WTC11 (cell line): ENCODE measurements at places on chromosomes 3 and 15.

DNA sequence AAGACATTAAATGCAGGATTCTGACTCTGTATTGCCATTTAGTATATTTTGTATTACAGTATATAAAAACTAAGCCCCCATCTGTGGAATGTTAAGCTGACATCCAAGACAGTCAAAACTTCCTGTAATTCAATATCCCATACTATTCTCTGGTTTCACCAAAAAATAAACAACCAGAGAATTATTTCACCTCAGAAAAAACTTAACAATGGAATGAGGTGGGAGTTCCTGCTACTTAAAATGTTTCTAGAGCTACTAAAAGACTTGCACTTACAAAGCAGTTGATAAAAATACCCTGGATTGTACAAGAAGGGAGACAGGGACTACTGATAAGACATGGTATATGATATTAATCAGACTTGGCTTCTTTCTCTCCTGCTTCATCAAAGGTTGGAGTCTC is 8.3 kb downstream of the ARL13B start:
- no peak for DNase-seq

- no peak for DNase-seq
These were observed 443.4 kb upstream of the CDIN1 start for GRCh38 chr15:36136049-36136448.

DNA sequence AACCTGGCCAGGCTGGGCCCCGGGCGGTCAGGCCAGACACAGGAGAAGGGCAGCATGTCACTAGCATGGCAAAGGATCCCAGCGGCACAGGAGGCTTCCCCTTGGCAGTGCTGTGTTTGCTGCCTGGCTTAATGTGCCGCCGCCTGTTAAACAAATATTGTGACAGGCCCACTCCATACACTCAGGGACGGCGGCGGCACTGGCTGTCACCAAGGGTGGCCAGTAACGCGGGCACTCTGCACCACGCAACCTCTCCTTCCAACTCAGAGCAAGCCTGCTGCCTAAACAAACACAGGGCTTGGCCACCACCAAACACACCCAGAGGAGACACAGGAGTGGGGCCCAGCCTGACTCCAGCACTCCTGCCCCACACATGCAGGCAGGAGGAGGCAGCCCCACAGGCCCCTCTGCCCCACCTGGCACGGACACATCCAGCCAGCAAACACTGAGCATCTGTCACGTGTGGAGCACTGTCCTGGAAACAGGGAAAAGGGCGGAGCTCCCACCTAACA is 48.0 kb downstream of the TPRA1 start:
- no peak for DNase-seq

DNA sequence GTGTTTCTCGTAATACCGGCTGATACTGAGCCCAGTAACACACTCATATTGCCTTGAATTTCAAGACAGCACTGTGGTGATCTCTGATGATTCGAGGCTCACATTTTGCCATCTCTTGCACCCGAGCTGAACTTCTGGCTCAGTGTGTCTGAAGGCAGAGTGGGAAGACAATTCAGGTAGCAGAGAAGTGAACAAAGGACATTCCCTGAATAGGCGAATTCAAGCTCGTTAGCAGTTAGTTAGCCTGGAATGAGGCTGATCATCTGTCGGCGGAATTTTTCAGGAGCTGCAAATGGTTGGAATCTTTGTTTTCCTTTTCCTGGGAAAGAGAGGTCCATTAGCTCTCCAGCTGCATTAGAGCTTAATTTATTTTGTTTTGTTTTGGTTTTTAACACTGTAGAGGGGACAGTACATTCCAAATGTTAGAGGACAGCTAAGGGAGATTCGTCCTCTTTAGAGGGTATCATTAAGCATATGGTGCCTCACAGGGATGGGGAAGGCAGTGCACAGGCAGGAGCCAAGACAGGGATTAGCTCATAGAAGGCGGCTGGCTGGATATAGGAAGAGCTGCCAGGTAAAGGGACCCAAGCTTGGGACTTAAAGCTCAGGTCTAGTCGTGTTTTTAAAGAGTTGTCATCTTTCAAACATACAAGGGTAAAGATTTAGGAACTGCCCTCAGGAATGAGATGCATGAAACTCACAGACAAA is 119.7 kb upstream of the DLG1 start:
- DNase-seq = no peak

- DNase-seq = no peak
These were observed 272.7 kb downstream of the OCA2 start for GRCh38 chr15:27826411-27826810.

GRCh38 chr3:188729422-188729821 is 442.3 kb upstream of the TPRG1 start:
- no peak for DNase-seq

- DNase-seq = no peak
These were observed 92.7 kb downstream of the ASB7 start for GRCh38 chr15:100695048-100695447.

DNA sequence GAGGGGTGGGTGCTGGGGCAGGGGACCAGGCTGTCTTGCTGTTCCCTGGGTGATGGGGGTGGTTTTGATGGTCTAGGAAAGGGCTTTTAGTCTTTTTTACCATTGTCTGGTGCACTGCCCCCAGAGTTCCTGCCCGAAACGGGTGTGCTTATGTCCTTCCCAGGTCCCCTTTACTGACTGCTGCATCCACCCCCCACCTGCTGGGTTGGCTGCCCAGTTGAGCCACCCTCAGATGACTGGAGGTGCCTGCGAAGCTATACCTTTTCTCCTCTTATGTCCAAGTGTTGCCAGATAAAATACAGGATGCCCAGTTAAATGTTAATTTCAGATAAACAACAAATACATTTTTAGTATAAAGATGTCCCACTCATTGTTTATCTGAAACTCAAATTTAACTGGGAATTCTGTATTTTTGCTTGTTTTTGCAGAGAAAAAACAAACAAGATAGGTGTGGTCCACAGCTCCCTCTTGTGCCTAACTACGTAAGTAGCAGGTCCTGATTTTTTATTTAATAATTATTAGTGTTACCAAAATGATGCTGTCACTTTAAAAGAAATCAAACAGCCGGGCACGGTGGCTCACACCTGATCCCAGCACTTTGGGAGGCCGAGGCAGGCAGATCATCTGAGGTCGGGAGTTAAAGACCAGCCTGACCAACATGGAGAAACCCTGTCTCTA is 6.1 kb upstream of the RPP14 start:
- DNase-seq = no peak

DNA sequence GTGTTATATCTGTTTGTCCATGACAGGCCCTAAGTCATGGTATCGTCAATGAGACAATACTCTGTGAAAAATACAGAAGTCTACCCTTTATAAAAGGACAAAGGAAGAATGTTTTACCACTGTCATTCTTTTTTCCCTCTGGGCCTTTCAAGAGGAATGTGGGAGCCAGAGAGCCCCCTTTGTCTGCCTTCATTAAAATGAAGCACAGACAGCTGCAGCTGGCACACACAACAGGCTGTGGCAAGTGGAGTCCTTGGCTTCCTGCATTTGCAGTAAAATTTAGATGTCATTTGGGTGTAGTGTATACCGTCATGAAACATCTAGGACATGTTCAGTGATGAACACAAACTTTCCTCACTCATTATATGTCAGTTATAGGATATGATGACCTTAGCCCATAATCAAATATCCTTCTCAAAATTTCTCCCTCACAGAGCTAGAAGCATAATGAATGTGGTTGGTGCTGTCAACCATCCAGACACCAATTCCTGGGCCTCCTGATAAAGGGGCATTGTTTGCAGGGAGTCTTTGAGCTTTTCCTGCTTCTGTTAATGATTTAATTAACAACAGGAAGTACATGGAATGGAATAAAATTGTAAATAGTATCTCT is 76.4 kb downstream of the DHX36 start:
- no peak for DNase-seq

DNA sequence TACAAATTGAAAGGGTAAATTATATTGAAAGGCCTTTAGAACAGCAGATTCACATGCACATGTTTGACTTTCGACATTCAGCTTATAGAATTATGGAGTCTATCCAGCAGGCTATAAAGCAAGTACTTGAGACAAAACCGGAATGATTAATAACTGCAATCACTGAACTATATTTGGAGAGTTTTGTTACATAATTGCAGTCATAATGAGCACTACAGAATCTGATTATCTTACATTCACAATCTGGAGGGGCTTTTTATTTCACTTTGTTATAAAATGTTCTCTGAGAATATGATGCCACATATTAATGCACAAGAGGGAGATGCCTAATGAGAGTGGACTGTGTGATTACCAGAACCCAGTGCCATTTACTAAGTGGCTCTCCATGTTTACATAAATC is 64.3 kb downstream of the NSUN3 start:
- DNase-seq = no peak

- no peak for DNase-seq
These were observed 1.7 kb downstream of the TBC1D5 start for GRCh38 chr3:17740721-17741141.

GRCh38 chr15:85007741-85008397 is 26.2 kb downstream of the PDE8A start:
- no peak for DNase-seq

GRCh38 chr3:188064831-188065493 is 89.0 kb upstream of the LPP start:
- no peak for DNase-seq

DNA sequence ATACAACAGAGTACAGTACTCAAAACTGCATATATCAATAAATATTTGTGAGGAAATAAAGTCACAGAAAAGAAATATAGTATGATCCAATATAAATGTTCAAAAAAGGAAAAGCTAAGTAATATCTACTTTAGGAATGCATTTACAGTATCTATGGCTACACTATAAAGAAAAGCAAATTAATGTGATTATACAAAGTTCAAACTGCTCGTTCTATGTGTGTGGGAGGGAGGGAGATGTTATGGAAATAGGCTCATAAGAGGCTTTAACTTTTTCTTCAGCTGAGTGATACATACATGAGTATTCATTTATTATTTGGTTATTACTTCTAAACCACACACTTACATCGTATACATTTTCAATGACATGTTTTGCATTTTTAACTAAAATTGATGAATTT is 377.7 kb upstream of the AGTR1 start:
- DNase-seq = no peak

DNA sequence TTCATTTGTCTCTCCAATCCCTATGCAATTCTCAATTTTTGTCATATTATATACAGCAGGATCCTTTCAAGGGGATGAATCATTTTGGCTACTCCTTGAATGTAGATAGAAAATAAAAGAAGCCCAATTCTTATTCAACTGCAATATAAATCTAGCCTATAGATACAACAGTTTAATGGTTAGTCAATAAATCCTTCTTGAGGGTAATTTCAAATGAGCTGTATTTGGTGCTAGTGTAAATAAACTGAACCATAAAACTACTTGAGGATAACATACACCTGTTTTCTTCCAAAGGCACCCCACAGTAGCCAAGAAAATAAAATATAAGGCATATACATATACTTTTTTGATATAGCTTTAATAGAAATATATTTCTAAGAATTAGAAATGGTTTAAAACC is 830.3 kb downstream of the ROBO1 start:
- no peak for DNase-seq

DNA sequence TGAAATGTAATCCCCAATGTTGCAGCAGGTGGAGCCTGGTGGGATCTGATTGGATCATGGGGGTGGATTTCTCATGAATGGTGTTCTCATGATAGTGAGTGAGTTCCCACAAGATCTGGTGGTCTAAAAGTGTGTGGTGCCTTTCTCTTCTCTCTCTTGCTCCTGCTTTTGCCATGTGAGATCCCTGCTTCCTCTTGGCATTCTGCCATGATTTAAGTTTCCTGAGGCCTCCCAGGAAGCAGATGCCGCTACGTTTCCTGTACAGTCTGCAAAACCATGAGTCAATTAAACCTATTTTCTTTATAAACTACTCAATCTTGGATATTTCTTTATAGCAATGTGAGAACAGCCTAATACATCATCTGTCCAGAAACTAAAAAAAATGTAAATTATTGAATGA is 298.3 kb downstream of the MEX3B start:
- DNase-seq = no peak

GRCh38 chr3:63774781-63775180 is 44.3 kb upstream of the C3orf49 start:
- DNase-seq = no peak

- no peak for DNase-seq
These were observed 99.5 kb downstream of the CHRNA7 start for GRCh38 chr15:32129815-32130214.

DNA sequence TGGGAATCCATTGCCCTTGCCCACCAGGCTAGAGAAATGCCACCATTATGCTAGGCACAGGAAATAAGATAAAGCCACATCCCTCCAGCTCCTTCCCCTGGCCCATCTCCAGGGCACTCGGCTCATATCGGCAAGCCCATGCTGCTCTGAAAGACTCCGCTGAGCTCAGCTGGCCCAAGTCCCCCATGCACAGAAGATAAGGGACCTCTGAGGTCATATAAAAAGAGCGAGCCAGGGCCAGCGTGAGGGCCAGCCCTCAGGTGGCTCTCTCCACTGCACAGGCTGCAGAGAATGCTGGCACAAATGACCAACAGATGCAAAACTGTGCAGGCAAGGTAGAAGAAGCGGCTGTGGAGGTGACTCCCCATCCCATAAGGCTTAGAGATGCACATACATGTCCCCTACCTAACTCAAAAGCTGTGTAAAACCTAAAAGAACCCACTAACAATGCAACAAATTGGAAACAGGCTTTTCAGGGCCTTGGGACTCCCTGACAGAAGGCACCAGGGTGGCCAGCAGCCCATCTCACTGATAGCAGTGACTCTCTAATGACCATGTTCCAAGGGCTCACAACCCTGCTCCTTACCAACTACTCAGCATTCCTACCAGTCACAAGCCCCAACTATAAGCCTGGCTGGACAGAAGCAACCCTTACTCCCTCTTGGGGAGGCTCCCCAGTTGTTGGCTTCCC is 3.0 kb downstream of the RAB6B start:
- no peak for DNase-seq

GRCh38 chr3:64046592-64046991 is 23.3 kb upstream of the PSMD6 start:
- DNase-seq = no peak

- DNase-seq = no peak
These were observed 29.4 kb upstream of the ACAD9 start for GRCh38 chr3:128849911-128850455.

DNA sequence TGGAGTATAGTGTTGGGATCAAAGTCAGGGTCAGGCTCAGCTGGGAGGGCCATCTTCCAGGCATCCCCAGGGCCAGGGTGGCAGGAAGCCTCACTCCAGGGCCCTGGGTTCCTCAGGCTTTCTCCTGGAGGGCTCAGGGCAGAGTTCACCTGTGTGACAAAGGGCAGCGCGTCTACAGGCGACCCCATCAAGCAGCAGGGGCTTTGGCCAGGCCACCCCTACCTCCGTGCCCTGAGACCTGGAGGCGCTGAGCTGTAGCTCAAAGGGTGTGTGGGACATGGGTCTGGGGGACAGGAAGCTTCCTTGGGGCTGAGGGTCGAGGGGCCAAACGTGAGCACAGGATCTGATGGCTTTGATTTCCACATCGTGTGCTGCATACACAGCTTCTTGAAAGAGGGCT is 12.8 kb downstream of the SPTBN5 start:
- DNase-seq = no peak

GRCh38 chr15:100778831-100779288 is 100.8 kb upstream of the ALDH1A3 start:
- DNase-seq = peak; percentile 10

GRCh38 chr15:73005446-73005845 is 46.8 kb upstream of the NEO1 start:
- DNase-seq = no peak

- DNase-seq = no peak
These were observed 529.0 kb upstream of the NECTIN3 start for GRCh38 chr3:110542552-110543150.

GRCh38 chr3:187804120-187804744 is 59.0 kb upstream of the BCL6 start:
- no peak for DNase-seq
